ENCODE measurements at places on chromosomes 12 and 14.

DNA sequence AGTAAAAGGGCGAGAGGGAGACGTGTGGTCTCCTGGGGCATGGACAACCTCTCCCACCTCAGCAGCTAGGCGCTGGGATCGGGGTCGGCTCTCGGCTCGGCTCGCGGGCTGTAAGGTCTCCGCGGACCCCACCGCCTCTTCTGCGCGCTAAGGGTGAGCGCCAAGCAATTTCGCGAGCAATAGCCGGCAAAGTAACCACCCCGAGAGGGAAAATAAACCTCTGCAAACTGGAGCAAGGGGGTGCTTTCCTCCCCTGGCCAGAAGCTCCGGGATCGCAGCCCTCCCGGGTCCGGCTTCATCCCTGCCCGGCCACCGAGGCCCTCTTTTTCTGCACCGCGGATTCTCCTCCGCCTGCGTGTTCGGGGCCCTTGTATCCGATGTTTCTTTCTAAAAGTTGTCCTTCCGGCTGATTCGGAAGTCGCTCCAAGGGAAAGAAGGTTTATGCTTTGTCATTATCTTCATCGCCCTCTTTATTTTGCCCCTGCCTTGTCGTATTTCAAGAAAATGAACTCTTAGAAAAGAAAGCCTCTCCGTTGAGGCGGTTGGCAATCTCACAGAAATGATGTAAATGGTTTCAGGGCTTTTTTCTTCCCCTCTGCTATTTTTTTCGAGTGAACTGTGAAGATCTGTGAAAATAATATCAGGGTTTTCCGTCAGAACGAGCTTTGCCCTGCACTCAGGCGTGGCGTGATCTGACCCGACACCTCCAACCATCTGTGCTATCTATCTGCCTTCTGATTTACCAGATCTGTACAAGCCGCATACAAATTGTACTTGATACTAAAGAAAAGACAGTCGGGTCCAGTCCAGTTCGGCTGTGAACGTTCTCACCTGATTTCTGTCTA lies 1.7 kb upstream of the SIX6 start:
- no peak for DNase-seq

GRCh38 chr14:40762685-40763084 lies 844.0 kb upstream of the LRFN5 start:
- no peak for DNase-seq

DNA sequence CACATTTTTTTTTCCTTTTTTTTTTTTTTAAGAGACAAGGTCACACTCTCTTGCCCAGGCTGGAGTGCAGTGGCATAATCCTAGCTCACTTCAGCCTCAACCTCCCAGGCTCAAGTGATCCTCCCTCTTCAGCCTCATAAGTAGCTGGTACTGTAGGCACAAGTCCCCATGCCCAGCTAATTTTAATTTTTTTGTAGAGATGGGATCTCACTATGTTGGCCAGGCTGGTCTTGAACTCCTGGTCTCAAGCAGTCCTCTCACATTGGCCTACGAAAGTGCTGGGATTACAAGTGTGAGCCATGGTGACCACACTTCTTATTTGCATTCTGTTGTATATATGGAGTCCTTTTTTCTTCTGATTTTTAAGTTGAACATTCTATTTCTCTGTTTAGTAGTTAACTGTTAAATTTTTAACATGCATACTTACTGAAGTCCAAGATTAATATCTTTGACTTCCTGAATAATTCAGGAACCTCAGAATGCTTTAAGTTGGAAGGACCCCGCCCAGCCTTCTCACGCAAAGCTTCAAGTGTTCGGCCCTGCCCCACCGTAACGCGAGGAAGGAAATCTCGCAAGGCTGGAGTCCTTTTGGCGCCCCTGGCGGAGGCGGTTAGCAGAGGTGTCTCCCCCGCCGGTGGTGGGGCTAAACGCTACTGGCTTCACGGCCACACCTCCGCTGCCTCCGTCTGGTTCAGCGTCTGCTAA lies 21.6 kb downstream of the SPATS2 start:
- DNase-seq = no peak

GRCh38 chr14:26522967-26523366 lies 74.9 kb downstream of the NOVA1 start:
- no peak for DNase-seq

- DNase-seq = no peak
Observed at GRCh38 chr12:121925358-121925695, 6.9 kb downstream of the CFAP251 start.

GRCh38 chr14:30214014-30214413 lies 286.4 kb upstream of the PRKD1 start:
- DNase-seq = no peak

DNA sequence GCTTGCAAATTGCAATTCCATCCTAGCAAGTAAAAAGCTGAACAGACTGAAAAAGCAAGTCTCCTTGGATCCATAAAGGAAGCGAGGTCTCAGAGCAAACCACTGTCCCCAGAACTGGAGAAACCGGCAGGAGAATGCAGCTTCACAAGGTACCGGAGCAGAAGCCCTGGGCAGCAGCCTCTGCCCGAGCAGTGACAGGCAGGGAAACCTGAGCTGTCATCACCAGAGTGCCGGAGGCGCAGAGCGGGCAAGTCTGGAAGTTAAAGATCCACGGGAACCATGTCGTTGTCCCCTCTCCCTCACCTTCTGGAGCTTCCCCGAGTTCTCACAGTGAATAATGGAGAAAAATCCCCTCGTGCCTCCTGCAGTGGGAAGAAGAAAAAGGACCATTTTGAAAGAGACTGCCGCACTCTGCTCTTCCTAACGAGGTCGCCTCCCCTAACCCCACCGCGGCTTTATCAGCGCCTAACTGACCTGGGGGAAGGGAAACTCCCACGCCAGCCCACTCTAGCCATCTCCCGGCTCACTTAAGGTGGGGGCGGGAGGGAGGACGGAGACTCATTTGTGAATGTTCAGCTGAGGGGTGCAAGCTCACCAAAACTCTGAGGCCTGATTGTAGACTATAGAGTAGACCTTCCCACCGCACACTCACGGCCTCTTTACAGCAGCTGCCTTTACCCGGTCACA lies 27.8 kb downstream of the FBXL14 start:
- no peak for DNase-seq

DNA sequence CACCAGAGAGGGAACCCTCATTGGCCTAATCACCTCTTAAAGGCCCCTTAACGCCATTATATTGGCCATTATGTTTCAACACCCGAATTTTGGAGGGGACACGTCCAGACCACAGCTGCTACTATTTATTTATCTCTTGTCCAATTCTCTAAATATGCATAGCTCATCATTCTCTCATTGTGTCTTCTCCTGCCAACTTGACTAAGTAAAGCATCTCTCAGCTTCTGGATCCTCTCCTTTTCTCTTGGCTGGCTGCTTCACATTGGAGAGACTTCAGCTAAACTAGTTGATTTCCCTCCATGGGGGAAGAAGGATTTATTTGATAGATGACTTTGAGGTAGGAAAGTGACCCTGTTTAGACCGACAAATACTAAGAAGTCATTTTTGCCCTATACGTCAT lies 120.4 kb upstream of the KRR1 start:
- no peak for DNase-seq

- DNase-seq = no peak
Observed at GRCh38 chr14:49692193-49692757, 645 bp upstream of the KLHDC1 start.

DNA sequence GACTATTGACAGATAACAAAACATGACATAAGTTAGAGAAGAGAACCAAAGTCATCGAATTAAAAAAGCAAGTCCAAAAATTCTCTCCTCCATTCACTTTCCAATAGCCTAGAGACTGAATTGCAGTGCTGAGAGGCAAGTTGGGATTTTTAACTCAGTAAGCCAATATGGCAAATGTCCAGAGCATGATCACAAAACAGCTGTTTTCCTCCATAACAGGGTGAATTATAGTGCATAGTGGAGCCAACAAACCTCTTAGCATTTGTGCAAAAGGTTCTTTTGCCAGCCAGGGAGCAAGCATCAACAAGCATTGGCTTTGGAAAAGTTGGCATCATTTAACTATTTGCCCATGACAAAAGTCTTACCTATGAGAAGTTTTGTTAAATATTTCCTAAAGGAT lies 458.8 kb upstream of the NOVA1 start:
- DNase-seq = no peak

DNA sequence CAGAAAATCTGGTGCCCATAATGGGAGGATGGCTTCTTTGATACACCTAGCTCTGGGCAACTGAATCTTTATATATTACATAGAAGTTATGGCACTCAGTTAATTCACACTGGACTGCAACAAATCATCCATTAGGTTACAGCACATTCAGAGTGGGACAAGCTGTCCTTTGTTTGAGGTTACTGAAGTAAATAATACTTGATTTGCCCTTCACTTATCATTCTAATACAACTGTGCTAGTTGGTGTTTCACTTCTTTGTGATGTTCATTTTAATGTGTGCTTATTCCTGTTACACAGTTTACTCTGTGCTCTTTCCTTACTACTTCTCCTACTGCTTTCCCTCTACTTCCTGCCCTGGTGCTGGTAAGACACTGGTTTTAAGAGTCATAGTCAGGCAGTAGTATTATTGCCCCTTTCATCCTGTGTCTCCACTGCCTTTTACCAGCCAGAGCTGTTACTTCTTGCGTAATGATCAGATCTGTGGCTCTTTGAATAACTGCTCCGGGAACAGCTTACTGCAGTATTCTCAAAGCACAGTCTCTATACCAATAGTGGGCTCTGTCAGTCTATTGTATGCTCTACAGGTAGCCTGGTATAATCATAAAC lies 36.4 kb upstream of the GXYLT1 start:
- peak; percentile 58 for DNase-seq

- no peak for DNase-seq
Observed at GRCh38 chr12:127077262-127078045, 1189.5 kb upstream of the TMEM132C start.

DNA sequence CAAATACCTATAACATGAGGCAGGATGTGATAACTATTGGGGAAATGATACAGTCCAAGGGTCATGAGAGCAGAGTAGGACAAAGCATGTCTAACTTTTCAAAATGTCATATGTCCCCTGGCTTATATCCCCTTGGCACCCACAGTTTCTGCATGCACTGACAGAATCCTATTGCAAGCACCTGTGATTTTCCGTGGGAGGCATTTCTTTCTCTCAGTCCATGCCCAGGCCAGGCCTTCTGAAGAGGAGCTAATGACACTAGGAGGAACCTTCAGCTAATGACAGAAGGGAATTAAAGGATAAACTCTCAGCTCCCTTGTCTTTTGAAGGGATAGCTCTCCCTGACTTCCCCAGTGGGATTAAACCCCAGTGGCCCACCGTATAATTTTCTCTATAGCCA lies 249.2 kb downstream of the TTC6 start:
- DNase-seq = no peak

- DNase-seq = no peak
Observed at GRCh38 chr12:89062996-89063395, 289.3 kb downstream of the DUSP6 start.

- no peak for DNase-seq
Observed at GRCh38 chr12:56120158-56120846, 2.2 kb downstream of the ZC3H10 start.

GRCh38 chr12:24470050-24470449 lies 478.9 kb downstream of the BCAT1 start:
- no peak for DNase-seq

DNA sequence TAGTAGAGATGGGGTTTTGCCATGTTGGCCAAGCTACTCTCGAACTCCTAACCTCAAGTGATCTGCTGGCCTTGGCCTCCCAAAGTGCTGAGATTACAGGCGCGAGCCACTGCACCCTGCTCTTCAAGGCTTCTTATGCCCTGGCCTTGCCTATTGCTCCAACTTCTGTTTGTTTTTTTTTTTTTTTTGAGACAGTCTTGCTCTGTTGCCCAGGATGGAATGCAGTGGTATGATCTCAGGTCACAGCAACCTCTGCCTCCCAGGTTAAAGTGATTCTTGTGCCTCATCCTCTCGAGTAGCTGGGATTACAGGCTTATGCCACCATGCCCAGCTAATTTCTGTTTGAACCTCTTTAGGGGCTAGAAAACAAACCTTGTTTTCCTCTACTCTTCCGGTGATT lies 6.0 kb upstream of the ABCD4 start:
- DNase-seq = no peak

DNA sequence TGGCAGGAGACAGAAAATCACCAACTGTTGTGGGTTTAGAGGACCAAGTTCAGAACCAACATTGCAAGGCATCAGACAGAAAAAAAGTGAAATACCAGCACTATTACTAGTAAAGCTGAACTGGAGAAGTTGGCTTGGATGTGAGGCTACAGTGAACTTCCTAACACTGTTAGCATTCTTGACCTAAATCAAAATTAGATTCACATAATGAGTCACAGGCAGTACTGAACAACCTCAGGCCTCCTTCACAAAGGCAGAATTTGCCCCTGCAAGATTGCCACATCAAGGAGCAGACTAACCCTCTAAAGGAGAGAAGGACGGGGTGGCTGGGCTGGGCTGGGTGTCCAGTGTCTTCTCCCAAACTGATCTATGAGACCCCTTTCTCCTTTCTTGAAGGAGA lies 539.7 kb downstream of the SNAPC1 start:
- DNase-seq = no peak

DNA sequence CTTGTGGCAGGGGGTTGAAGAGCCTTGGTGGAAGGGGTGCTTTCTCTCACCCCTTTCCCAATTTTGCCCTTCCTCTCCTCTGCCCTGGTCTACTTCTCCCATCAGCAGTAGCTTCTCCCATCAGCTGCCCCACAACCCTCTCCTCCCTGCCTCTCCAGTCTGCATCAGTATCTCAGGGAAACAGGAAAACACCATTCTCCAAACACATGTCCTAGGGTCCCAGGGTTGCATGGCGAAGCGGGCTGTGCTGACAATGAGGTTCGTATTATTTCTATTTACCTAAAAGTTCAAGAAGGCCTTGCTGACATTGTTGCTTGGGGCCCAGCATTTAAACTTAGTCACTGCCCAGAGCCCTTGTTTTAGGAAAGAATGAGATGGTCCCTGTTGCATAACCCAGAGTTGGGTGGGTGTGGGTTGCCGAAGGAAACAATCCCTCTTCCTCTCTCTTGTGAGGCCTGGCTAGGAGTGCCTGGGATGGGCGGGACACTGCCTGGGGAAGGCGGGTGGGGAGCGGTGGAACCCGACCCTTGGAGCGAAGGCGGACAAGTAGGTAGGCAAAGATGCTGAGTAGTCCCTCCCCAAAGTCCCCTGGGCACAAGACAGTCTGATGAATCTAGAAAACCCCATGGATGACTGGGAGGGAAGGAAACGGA lies 1.3 kb upstream of the IGFBP6 start:
- no peak for DNase-seq

GRCh38 chr14:101364503-101365328 lies 196.6 kb upstream of the DIO3 start:
- DNase-seq = no peak

- no peak for DNase-seq
Observed at GRCh38 chr12:65779091-65779642, 45.1 kb upstream of the HMGA2 start.

- DNase-seq = no peak
Observed at GRCh38 chr14:75392686-75393641, 34.9 kb upstream of the JDP2 start.

DNA sequence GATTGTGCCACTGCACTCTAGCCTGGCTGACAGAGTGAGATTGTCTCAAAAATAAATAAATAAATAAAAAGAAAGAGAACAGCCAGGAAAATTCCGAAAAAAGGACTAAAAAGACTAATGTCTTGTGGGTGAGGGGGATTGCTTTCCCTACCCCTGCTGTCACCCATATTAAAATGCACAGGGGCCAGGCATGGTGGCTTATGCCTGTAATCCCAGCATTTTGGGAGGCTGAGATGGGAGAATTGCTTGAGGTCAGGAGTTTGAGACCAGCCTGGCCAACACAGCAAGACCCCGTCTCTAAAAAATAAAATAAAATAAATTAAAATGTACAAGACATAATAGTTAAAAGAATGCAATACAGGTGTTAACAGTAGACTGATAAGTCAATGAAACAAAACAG lies 6.1 kb downstream of the DHRS1 start:
- DNase-seq = no peak
